ENCODE measurements at places on chromosomes 13 and 19.

DNA sequence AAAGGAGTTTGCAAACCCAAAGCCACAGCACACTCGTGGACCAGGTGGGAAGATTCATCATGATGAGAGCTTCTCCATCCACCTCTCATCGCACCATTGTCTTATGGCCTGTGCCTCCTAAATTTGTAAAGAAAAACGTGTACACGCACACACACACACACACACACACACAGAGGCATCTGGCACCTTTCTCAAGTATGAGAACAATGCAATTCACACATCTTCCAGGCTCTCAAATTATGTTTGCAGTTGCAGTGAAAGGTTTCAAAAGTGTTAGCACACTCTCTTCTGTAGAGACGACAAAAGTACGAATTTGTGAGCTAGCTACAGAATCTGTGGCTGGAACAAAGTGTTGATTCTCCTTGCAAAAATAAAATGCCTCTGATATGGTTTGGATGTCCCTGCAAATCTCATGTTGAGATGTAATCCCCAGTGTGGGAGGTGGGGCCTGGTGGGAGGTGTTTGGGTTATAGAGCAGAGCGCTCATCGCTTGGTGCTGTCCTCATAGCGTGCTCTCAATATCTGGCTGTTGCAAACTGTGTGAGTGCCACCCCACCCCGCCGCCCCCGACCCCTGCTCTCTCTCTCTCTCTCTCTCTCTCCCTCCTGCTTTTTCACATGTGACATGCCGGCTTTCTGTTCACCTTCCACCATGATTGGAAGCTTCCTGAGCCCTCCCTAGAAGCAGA, 21.8 kb upstream of the RAB20 start:
- peak; percentile 26 for DNase-seq

GRCh38 chr13:95982144-95982543, 71.1 kb downstream of the UGGT2 start:
- DNase-seq: no peak

GRCh38 chr13:93769607-93770006, 543.0 kb downstream of the GPC6 start:
- DNase-seq: no peak

DNA sequence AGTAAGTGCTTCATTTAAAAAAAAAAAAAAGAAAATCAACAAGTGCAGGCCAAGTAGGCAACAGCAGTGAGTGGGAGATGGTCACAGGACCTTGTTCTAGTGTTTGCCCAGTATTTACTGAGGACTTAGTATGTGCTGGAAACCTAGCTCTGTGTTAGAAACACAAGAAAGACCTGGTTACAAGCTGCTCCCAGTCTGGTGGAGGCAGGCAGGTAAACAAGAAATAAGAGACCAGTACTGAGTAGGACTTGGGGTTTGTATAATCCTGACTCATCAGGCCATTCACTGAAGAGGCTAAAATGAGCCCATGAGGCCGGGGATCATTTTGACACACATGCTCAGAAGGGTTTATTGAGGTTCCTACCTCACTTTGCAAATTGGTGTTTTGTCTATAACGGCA, 21.5 kb upstream of the SERPINE3 start:
- no peak for DNase-seq

- DNase-seq: no peak
Observed at GRCh38 chr19:6587998-6588507, 2.9 kb downstream of the CD70 start.

DNA sequence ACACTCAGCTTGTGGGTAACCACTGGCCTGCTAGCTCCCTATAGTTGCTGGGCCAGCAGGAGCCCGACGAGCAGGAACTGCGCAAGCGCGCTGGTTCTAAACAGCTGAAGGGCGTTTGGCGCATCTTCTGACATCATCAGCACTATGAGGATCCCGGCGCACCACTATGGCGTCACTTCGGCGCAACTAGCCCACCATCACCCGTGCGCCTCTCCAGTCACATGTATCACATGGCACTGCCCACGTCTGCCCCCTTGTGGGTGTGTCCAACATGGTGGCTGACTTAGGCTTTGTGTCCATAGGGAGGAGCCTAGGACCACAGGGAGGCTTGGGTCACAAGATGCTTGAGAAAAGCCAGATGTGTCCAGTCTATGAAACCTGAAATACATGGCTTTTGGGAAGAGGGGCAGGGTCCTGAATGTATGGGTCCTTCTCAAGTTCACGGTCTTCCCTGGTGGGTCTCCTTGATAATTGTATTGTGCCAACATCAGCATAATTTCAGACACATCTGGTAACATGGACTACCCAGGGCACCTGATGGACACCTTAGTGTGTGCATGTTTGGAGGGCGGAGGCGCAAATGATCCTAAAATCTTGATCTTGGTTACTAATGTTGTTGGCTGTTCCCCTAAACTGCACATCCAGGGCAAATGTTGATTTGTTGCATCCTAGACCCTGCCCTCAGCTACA, 18.0 kb downstream of the KLK4 start:
- no peak for DNase-seq

- DNase-seq: no peak
Observed at GRCh38 chr13:62014299-62014698, 598.6 kb upstream of the PCDH20 start.

- DNase-seq: no peak
Observed at GRCh38 chr13:47519626-47520025, 481.4 kb downstream of the SUCLA2 start.

- DNase-seq: no peak
Observed at GRCh38 chr19:45476304-45476703, 8.5 kb downstream of the FOSB start.

GRCh38 chr19:55484593-55485438, at the start of gene NAT14:
Gene NAT14 (plus strand): TSS chr19:55485188. CDS start chr19:55485709, 521 bp downstream.
- peak; percentile 63 for DNase-seq

DNA sequence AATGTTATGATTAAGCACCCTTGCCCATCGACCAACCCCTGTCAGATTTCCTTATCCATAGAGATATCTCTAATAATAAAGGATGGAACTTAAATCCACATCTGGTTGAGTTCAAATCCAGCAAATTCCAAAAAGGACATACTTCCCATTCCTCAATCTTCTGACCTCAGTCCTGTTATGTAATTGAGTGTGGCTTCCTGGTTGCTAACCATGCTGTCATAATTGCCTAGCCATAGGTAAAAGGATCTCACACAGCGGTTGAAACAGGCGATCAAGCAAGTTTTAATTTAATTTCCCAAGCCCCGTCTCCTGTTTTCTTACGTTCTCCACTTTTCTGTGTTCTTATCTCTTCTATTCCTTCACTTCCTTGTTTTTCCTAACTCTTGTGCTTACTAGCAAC, 550.3 kb downstream of the GPC6 start:
- no peak for DNase-seq

GRCh38 chr13:85166891-85167290, 632.3 kb downstream of the SLITRK6 start:
- DNase-seq: no peak

Measured in posterior cingulate gyrus (tissue), 11 donors.